ENCODE measurements at places on chromosomes 16 and 17.
A peak's percentile ranks its signal among the peaks of the same experiment; 100 is the strongest.

- peak; percentile 74 for DNase-seq
These were observed at the start of gene GGA2 for GRCh38 chr16:23510164-23510914. Gene GGA2, minus strand, starts transcription at chr16:23510494. Its CDS starts 83 bp downstream, at chr16:23510411.

GRCh38 chr17:56480501-56480900 is 113.0 kb upstream of the NOG start:
- DNase-seq, result peak; percentile 2

- DNase-seq, result no peak
These were observed 1.1 kb downstream of the KDM8 start for GRCh38 chr16:27204312-27204915.

- DNase-seq, result peak; percentile 32
These were observed 25.0 kb downstream of the MRC2 start for GRCh38 chr17:62652251-62653001.

GRCh38 chr16:16005721-16006120 is 56.3 kb downstream of the ABCC1 start:
- no peak for DNase-seq

GRCh38 chr16:50862818-50863643 is 121.1 kb downstream of the CYLD start:
- DNase-seq, result no peak

GRCh38 chr17:58269557-58270291 is 11.0 kb downstream of the MPO start:
- no peak for DNase-seq

DNA sequence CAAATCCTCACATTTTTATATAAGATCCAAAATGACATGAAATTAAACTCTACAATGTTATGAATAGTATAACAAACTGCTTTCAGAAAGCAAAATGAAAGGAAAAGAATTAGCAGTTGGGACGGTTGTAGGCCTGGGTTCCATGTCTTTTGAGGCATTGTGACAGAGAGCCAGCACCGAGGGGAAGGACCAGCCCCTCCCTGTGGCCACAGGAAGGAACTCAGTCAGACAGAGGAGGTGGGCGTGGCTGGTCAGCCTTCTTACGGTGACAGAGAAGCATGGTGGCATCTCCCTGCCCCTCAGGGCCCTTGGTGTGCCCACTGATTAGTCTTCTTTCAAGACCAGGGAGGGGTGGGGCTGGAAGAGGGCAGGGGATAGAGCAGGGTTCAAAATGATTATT is 5.7 kb downstream of the ZNF319 start:
- no peak for DNase-seq

- DNase-seq, result no peak
These were observed 9.0 kb downstream of the ITGB3 start for GRCh38 chr17:47262586-47262985.

DNA sequence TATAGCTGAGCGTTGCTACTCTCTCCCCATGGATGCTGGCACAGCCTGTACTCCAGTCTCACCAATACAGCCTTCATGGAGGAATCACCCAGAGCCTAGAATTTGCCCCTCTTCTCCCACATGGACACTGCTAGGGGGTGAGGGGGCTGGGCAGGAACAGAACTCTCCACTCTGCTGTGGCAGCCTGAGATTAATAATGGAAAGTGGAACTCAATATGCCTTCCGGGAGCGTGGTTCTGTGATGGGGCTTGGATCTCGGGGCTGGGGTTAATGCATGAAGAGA is 1.2 kb downstream of the SLC9A5 start:
- no peak for DNase-seq

GRCh38 chr17:77489893-77490255 is 349.1 kb downstream of the SEC14L1 start:
- DNase-seq, result no peak

DNA sequence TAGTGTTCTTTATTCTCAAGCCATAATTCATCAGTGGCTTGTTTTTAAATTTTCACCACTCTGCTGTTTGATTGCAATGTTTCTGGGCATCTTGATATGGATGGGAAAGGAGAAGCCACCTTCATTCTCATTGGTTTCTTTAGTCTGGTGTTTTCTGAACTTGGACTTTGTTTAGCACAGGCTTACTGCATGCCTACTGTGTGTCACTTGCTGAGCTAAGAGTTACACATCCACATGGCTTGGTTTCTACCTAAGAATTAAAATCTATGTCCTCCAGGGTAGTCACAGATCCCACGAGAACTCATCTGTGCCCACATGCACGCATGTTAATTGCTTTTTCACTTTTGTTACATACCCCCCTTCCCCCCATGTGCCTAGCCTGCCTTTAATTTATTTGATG is 4.6 kb downstream of the CMIP start:
- DNase-seq, result no peak

DNA sequence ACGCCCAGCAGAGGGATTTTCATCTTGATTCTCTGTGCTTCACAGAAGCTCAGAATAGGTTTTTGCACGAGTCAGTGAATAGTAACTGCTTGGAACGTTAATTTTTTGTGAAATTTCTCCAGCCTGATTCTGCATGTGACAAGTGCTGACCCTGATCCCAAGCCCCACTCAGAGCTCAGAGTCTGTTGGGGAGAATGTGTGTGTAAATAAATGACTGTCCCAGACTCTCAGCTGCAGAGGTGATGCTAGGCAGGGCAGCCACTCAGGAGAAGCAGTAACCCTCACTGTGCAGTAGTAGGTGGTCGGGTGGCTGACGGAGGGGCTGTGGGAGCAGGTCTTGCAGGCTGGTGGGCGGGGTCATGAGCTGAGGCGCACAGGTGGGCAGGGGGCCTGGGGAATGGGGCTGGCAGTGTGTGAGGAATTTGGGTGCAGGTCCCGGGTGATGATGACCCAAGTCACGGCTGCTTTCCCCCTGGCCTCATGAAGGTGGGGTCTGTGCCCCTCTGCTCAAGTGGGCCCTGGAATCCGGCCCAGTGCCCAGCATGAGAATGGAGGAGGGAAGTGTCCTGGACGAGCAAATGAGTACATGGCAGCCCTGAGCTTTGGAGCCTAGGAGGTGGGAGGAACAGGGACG is 16.3 kb upstream of the FOXK2 start:
- DNase-seq, result no peak
